ENCODE measurements at places on chromosomes 4 and X.

DNA sequence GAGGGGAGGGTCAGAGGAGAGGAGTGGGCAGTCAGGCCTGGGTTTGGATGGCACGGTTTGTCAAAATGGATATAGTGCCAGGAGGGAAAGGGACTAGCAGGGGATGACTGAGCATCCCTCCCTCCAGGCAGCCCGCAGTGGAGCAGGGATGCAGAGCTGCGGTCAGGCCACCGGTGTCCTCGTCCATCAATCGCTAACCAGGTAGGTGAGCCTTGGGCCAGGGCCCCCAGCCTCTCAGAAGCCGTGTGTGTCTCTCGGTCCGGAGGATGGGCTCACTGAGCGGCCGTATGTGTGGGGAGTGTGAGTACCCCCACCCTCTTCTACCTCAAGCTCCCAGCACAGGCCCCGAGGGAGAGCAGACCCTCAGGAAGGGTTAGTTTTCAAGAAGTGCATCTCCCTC, 538 bp upstream of the CYTL1 start:
- DNase-seq = no peak

DNA sequence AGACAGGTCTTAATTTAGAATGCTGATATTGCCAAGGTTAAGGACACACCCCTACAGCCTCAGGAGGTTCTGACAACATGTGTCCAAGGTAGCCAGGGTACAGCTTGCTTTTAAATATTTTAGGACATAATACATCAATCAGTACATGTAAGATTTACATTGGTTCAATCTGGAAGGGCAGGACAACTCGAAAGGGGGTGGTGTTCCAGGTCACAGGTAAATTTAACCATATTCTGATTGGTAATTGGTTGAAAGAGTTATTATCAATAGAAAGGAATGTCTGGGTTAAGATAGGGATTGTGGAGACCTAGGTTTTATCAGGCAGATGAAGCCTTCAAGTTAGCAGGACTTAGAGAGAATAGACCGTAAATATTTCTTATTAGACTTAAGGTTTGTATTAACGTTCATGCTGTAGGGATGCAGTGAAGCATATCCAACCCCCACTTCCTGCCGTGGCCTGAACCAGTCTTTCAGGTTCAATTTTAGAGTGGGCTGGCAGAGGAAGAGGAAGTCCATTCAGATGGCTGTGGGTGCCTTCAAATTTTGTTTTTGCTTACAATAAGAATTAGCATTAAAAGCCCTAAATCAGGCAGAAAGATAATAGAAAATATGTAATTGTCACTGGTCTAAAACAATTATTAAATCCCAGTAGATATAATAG, 136.5 kb upstream of the GALNTL6 start:
- DNase-seq = no peak

DNA sequence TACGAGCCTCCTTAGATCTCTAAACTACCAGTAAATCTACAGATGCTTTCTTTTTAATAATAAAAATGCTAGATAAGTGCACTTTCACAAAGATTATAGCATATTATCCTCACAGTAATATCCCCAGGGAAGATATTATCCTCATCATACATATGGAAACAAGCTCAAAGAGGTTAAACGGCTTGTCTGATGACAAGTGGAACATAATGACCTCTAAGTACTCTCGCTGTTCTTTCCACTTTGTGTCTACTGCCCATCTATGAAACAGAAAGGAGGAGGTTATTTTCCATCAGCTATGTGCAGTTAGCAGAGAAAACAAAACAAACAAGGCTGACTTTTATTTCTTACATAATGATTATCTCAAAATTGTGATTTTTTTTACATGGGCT, 42.8 kb upstream of the PRDM8 start:
- DNase-seq = no peak

DNA sequence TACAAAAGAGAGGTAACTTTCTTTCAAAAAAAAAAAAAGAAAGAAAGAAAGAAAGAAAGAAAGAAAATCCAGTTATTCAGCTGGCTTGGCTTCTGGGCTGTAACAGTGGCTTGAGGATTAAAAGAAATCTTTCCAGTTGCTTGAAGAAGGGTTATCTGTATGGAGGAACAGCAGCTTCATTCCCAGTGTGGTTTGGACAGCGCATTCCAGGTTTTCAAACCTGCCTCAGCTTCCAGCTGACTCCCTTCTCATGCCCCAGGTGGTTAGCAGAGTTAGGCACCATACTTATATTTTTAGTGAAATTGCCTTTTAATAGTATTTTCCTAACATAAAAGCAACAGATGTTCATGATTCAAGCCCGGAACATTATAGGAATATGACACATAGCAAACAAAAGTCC, 48.6 kb downstream of the TMEM164 start:
- no peak for DNase-seq

GRCh38 chr4:18198653-18199052, 177.1 kb upstream of the LCORL start:
- no peak for DNase-seq

- DNase-seq = peak; percentile 25
Observed at GRCh38 chrX:154096140-154097002, 1.1 kb downstream of the MECP2 start.

- no peak for DNase-seq
Observed at GRCh38 chr4:180598281-180598680, 1644.9 kb upstream of the TENM3 start.

- no peak for DNase-seq
Observed at GRCh38 chr4:35800669-35801068, 443.6 kb downstream of the ARAP2 start.

DNA sequence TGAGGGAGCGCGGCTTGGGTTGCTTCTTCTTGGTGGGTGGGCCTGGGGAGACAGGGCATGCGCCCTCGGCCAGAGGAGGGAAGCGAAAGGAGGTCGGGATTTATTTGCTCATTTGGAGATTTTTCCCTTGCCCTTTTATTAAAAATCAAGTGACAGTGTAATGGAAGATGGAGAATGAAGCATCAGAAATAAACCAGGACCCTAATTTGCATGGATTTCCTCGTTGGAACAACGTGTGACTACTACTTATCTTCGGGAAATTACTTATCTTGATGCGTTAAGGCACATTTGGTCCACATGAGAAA, 709 bp upstream of the CLOCK start:
- no peak for DNase-seq

DNA sequence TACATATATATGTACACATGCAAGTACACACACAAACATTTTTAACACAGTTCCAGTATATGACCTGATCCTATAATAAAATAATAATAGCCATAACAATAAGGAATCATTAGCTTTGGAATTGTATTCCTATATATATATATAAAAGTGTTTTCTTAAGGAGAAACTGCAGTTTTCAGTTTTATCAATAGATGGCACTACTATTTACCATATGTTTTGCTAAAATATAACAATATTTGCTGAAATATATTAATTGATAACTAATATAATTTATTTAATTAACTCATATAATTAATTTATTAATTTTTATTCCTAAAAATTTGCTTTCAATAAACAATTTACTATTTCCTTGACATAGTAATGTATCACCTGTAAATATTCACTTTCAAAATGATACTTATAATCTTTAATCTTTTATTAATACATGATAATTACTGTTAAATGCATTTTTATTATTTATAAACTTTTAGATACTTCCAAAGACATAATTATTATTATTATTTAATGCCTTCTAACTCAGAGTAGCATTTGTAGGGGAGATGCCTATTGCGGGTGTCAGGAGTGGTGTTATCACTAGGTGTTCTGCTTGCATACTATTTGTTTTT, 599.5 kb downstream of the FSTL5 start:
- peak; percentile 29 for DNase-seq

DNA sequence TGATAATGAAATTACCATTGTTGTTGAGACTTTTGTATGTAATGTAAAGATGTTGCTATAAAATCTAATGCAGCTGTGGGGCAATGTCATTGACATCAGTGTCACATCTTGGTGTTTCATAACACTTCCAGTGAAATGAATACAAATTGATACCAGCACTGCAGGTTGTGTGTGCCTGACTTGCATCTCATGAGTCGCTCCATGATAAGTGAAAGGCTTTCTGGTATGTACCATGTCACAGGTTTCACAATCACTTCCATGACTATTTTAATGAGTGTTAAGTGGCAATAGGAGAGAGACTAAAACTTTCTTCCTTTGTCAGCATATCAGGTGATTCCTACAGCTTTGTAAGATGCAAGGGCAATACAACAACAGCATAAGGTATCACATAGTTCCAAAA, 94.4 kb downstream of the ABCB7 start:
- DNase-seq = no peak

DNA sequence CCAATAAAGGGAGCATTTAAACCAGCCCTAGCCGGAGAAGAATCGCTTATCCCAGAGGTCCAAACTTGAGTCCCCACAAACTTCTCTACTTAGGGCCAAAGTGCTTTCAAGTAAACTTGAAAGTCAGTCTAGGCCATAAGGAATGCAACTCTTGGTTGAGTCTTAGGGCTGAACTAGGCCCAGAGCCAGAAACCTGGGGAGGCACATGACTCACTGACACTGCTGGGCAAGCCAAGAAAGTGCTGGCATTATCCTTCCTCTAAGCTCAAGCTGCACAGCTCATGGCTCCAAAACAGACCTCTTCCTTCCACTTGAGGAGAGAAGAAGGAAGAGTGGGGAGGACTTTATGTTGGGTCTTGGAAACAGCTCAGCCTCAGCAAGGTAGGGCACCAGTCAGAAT, 1257.3 kb upstream of the DIAPH2 start:
- DNase-seq = peak; percentile 37

- DNase-seq = no peak
Observed at GRCh38 chr4:169715826-169716225, 41.9 kb downstream of the HPF1 start.

DNA sequence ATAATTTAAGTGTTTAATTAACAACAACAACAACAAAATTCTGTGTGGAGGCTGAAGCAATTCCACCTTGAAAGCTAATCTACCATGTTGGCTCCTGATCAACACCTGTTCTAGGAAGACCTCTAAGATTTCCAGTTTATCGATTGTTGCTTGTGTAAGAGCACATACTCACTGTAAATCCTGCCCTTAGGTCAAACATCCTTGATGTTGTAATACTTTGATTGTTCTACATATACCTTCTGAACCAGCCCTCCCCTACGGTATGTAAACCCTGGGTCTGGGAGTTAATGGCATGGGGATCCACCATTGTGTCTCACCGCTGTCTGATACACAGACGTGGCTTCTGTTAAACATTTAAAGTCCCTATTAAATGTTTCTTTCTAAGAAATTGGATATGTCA, 73.2 kb downstream of the RASL11B start:
- no peak for DNase-seq

- peak; percentile 79 for DNase-seq
Observed at GRCh38 chrX:15468036-15468435, 25.1 kb downstream of the PIR start.

DNA sequence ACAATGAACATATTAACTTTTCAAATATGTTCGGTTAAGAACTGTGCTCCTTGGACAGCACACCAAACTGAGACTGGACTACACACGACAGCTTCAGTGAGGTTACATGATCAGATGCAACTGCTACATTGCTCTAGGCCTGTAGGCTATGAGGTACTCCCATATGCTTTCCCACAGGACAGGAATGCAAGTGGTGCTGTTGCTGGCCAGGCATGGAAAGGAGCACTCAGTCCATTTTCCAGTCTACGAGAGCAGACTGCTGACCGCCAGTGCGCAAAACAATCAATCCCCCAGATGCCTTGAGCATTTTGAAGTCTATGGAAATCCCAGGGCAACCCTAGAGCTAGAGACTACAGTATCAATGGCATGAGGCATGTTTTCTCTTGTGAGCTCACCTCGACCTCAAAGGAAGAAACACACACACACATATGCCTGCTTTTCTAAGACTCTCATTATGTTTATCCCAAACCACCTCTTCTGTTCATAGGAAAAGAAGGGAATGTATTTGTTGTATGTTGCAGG, 70.8 kb upstream of the SPP1 start:
- DNase-seq = no peak

- no peak for DNase-seq
Observed at GRCh38 chr4:148103597-148104355, 338.4 kb downstream of the NR3C2 start.

- DNase-seq = no peak
Observed at GRCh38 chr4:16140879-16141249, 57.0 kb upstream of the PROM1 start.

GRCh38 chr4:184732126-184732525, 1.8 kb downstream of the CENPU start:
- peak; percentile 89 for DNase-seq

DNA sequence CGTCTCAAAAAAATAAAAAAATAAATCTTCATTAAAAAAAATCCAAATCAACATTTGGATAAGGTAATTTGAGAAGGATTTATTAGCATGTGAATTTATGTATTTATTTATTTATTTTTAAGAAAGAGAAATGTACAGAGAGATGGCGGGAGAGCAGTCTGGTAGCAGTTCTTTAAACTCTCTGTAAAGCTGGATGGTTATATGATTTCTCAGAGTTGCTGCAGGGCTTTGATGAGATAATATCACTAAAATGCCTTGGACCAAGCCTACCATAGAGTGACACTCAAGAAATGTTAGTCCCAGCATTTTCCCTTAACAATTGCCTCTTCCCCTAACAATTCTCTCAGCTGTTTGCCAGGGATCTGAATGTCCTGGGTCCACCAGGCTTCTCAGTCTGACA, 103.4 kb upstream of the LNX1 start:
- DNase-seq = no peak

DNA sequence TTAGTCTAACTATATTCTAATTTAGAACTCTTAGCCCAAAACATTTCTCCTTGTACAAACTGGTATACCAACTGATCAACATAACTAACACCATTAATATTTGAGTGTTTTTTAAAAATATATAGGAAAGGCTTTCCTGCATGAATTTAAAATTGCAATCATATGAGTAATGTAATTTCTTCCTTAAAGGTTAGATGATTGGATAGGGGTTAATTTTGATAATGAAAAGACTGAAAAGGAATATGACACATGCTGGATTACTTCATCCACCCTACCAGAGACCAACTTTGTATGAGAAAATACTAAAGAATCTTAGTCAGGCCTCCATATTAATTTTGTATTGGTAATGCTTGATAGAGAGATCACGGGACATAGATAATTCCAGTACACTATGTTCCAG, 25.1 kb upstream of the PLS3 start:
- DNase-seq = no peak

DNA sequence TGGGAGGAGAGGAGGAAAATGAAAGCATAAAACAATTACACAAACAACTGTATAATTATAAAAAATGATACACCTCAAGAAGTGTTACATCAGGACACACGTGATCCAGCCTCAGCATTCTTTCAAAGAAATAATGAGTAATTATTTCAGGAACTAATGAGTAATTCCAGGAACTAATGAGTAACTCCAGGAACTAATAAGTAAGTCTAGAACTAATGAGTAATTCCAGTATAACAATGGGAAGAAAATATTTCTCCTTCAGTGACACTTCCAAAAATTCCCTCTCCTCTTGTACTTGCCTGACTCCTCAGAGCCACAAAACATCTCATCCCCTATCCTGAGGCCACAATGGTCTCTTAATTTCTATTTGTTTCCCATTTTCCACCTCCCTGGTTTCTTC, 63.5 kb upstream of the COL25A1 start:
- DNase-seq = peak; percentile 41

- no peak for DNase-seq
Observed at GRCh38 chr4:45502471-45502870, 621.4 kb downstream of the GABRG1 start.

Data from RKO (cell line).